ENCODE measurements at places on chromosomes 2 and 18. TPM values are rescaled to one million over a fixed set of nuclear protein-coding genes. Genes with fewer than 3 reads are reported as not detected.

GRCh38 chr2:202346180-202346579, 29.9 kb upstream of the BMPR2 start:
- no peak for DNase-seq

GRCh38 chr2:65161551-65162100, 31.7 kb upstream of the RAB1A start:
- no peak for DNase-seq

GRCh38 chr2:214261683-214262082, 149.2 kb upstream of the VWC2L start:
- DNase-seq: no peak

- DNase-seq: no peak
Measured at GRCh38 chr2:27857417-27858172, 32.6 kb downstream of the RBKS start.

GRCh38 chr2:15009681-15010080, 377.2 kb downstream of the LRATD1 start:
- no peak for DNase-seq

The RPRM gene
- polyA plus RNA-seq: 7.5 TPM

The TMEM17 gene
- polyA plus RNA-seq: 2.2 TPM

The CD8A gene
- 0.33 TPM for polyA plus RNA-seq

The MGAT4A gene
- polyA plus RNA-seq: 5.6 TPM

The PARD3B gene
- polyA plus RNA-seq: 7.4 TPM

Data from muscle of arm (tissue), 14 donors.